Smooth muscle cell of the coronary artery (primary cell): ENCODE measurements at places on chromosomes 7 and 10. TPM values are rescaled to one million over a fixed set of nuclear protein-coding genes. Genes with fewer than 3 reads are reported as not detected.

ANKRD61 gene
- total RNA-seq: 0.15 and 0.35 TPM in 2 replicates

XRCC2 gene
- 0.23 and 0.75 TPM in 2 replicates for total RNA-seq

TBC1D12 gene
- total RNA-seq: 5.5 and 13.4 TPM in 2 replicates

PROSER2 gene
- total RNA-seq: 0.70 and 2.3 TPM in 2 replicates

BZW2 gene
- total RNA-seq: 28.5 and 53.3 TPM in 2 replicates

IFIT1B gene
- not detected in 2 replicates for total RNA-seq

CPA1 gene
- 0.15 and 0.35 TPM in 2 replicates for total RNA-seq

ADAM12 gene
- total RNA-seq: 20.8 and 56.4 TPM in 2 replicates

WDR86 gene
- total RNA-seq: 0.08 and 1.1 TPM in 2 replicates

HOXA5 gene
- total RNA-seq: not detected in 2 replicates

AKR1C3 gene
- 132 and 308 TPM in 2 replicates for total RNA-seq

CACNB2 gene
- total RNA-seq: 0.08 and 2.7 TPM in 2 replicates

CRHR2 gene
- not detected in 2 replicates for total RNA-seq

FAM237B gene
- not detected in 2 replicates for total RNA-seq

AEBP1 gene
- 80.0 and 122 TPM in 2 replicates for total RNA-seq

CPED1 gene
- total RNA-seq: 32.2 and 50.7 TPM in 2 replicates
